ENCODE measurements at places on chromosomes 12 and 14.

- H3K36me3 ChIP-seq = no peaks in the 10 kb centered on the region
- no peak overlapping the region for H3K27ac ChIP-seq
- no peaks in the 10 kb centered on the region for H3K27me3 ChIP-seq
- DNase-seq = no peak
Observed at GRCh38 chr12:63912651-63913050, 68.2 kb downstream of the SRGAP1 start.

DNA sequence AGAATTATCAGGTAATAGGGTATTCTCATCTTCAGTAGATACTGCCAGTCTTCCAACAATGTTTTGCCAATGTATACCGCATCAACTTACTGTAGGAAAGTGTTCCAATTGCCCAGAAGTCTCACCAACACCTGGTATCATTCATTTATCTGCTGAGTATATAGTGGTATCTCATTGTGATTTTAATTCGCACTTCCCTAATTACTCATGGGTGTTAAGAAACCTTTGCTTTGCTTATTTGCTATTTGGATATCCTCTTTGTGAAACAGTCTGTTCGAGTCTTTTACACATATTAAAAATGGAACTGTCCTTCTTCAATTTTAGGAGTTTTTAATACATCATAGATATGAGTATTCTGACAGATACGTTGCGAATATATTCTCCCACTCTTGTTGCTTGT lies 6.1 kb downstream of the TM7SF3 start:
- peaks cover 14% of the 10 kb centered on the region for H3K36me3 ChIP-seq
- DNase-seq = no peak
- H3K4me3 ChIP-seq = no peak overlapping the region
- H3K4me1 ChIP-seq = peaks cover 40% of the 10 kb centered on the region

DNA sequence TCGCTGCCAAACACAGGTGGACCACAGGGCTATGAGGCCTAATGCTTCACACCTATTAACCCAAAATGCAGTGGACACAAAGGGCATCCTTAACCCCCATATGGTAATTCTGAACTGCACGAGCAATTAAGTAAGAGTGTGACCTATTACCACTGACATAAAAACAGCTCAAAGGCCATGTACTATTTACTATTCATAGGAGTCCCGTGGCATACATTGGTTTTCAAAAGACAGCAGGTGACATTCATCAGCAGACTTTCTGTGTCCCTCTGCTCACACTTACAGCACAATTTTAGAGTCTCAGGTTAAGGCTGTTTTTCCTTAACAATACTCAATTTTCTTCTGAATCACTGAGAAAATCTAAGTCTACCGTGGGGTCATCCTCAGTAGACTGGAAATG lies 23.1 kb upstream of the TMCC3 start:
- H3K36me3 ChIP-seq = no peaks in the 10 kb centered on the region
- DNase-seq = no peak
- no peaks in the 10 kb centered on the region for H3K27me3 ChIP-seq
- H3K27ac ChIP-seq = no peak overlapping the region

- no peaks in the 10 kb centered on the region for H3K36me3 ChIP-seq
- H3K27ac ChIP-seq = no peak overlapping the region
- no peak overlapping the region for H3K4me3 ChIP-seq
- no peak for DNase-seq
- H3K27me3 ChIP-seq = no peaks in the 10 kb centered on the region
Observed at GRCh38 chr12:116456330-116457082, 102.7 kb upstream of the MAP1LC3B2 start.

GRCh38 chr12:113932381-113933196 lies 33.5 kb downstream of the RBM19 start:
- no peak overlapping the region for H3K4me3 ChIP-seq
- no peak for DNase-seq
- H3K27ac ChIP-seq = no peak overlapping the region
- H3K36me3 ChIP-seq = peaks cover 40% of the 10 kb centered on the region
- H3K27me3 ChIP-seq = no peaks in the 10 kb centered on the region

DNA sequence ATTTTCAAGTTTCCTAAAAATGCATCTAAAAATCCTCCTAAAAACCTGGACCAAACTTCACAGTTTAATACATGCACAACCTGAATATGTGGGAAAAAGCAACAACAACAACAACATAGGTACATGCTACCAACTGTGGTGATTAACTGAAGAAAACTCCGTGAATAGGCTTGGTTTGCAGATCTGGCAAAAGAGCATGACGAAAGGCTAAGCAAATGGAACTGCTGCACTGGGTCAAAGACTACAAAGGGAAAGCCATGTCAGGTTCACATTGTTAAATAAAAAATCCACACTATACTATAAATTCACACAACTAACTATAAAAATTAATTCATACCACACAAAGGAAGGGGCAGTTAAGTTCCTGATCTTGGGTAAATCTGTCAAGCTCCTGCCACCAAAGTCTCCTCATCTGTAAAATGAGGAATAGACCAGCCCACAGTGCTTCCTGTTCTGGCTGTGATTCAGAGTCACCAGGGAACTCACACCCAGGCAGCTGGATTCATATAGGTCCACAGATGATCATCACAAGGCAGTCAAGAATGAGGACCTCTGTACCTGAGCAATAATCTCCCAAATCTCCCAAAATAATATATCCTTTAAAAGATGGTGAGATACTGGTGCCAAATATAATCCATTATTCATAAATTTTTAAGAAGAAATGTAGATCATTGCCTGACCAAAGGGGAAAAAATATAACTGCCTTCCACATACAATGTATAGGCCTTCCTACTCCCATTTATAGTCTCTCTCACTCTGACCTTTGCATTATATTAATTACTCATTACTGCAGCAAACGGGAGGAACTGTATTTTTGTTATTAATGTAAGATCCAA lies 7.0 kb downstream of the CORO1C start:
- no peak overlapping the region for H3K4me3 ChIP-seq
- no peaks in the 10 kb centered on the region for H3K27me3 ChIP-seq
- H3K27ac ChIP-seq = no peak overlapping the region
- H3K36me3 ChIP-seq = no peaks in the 10 kb centered on the region
